ENCODE measurements at places on chromosomes 1 and 21.

DNA sequence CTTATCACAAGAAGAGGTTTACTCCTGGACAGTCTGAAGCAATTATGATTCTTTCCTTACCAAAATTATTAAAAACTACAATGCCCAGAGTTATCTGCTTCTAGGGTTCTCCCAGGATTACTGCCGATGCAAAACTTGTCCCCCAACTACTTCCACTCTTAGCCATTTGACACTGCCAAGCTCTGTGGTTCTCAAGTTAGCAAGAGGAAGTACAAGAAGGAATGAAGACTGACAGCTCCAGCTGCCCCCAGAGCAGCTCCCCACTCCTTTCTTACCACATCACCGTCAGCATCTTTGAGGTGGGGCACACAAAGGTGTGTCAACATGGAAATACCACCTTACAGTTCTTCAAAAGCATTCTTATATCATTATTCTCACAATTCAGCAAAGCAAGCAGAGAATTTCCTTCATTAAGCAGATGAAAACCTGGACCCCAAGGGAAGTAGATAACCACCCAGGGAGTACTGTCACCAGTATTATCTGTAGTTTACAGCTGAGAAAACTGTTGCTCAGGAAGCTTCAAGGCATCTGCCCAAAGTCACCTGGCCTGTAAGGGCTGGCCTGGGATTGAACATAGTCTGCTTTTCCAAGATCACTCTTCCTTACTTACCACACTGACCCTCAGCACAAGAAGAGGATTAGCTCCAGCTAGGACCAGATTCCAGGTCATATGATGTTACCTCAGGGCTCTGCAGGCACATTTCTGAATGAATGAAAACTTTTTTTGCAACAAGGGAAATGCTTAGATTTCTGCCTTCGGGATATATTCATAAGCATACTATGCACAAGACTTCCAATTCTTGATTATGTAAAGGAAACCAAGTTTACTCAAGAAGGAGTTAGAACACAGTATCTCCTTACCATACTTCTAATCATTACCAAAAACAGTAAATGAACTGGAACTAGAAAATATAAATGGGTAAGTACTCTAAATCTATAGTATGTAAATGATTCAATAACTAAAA is 9.3 kb downstream of the PSMG1 start:
- no peak for DNase-seq

GRCh38 chr1:201226859-201227488 is 36.4 kb downstream of the IGFN1 start:
- no peak for DNase-seq

DNA sequence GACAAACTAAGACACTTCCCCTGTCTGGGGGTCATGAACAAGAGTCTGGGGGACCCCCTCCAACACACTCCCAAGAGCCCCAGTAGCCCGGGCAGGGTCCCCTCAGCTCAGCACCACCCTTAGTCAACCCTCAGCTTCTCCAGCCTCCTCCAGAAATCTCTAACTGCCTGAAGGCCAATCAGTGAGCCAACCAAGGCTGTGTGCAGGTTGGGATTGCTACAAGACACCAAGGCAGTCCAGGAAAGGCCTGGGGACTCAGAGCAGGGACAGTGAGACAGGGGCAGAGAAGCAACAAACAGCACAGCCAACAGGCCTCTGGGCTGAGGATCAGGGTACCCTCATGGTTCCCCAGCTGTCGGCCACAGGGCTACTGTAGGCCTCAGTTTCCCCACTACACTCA is 13.3 kb downstream of the SMIM12 start:
- no peak for DNase-seq

GRCh38 chr1:214532070-214532469 is 19.3 kb downstream of the PTPN14 start:
- no peak for DNase-seq

- DNase-seq = no peak
Measured at GRCh38 chr1:4975856-4976255, 321.4 kb downstream of the AJAP1 start.

DNA sequence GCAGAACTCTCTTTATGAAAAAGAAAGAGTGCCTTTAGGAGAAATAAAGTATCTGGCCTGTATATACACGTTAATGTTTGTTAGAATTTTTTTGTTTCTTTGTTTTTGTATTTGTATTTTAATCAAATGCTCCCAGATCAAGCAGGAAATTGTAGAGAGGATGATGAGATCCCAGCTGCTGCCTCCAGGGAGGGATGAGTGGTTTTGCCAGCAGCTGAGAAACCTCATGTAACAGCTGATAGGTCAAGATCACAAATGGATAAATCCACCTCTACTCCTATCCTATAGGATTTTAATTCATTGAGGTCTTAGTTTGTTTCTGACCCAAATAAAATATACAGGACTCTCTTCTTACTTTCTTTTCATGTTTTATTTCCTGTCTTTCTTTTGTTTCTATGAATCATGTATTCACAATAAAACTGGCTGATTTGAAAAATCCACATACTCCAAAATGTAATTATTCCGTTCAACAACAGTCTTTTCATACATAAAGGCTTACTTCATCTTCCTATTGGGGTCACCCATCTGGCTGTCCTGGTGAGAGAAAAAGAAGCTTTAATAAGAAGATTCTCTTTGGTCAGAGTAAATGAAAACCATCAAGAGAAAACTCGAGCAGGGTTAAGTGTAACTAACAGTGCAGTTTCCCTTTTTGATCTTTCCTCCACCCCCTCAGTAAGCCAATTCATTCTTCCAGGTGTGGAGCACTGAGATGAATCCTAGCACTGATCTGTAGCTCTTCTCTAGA is 129.3 kb upstream of the PLPPR5 start:
- no peak for DNase-seq

GRCh38 chr21:26397545-26397944 is 175.5 kb downstream of the CYYR1 start:
- DNase-seq = no peak

- DNase-seq = no peak
Measured at GRCh38 chr21:34229353-34229752, 134.5 kb upstream of the KCNE2 start.

DNA sequence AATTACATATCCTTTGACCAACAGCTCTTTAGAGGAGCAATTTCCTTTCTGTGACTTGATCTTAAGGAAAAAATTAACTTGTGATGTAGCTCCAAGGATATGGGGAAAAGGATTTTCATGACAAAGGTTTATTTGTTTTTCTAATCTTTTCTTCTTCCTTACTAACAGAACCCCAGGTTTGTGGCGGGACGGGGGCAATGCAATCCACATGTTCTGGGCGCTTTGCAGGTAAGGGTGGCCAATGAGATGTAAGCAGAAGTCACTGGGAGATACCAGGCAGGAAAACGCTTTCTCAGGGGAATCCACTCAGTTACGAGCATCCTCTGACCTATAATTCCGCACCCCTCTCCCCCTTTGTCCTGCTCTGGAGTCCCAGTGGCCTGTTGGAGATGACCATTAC is 122.0 kb downstream of the MRPS6 start:
- DNase-seq = no peak

- DNase-seq = no peak
Measured at GRCh38 chr1:11434926-11435325, 44.0 kb upstream of the DISP3 start.

DNA sequence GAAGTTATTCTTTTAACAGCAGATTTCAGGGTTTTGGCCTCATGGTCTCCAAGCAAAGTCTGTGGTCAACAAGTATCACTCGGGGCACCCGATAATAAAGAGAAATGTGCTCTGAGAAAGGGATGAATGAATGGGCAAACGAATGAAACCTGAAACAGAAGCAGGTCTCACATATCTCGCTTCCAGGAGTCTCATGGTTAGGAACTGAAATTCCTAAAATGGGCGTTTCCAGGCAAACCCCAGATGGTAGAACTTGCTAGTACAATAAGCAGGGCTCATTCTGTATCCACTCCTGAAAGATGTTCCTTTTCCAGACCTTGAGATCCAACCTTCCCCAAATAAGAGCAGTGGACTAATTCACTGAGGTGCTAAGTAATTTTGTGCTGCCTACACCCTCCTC is 87.2 kb downstream of the LAMC2 start:
- no peak for DNase-seq

Measured in neural crest cell (in vitro differentiated cells).